ENCODE measurements at places on chromosomes 3 and 15.

GRCh38 chr15:100318880-100319279 lies 22.9 kb downstream of the ADAMTS17 start:
- DNase-seq, result no peak

- no peak for DNase-seq
These were observed 45.7 kb downstream of the FAM98B start for GRCh38 chr15:38499651-38500050.

DNA sequence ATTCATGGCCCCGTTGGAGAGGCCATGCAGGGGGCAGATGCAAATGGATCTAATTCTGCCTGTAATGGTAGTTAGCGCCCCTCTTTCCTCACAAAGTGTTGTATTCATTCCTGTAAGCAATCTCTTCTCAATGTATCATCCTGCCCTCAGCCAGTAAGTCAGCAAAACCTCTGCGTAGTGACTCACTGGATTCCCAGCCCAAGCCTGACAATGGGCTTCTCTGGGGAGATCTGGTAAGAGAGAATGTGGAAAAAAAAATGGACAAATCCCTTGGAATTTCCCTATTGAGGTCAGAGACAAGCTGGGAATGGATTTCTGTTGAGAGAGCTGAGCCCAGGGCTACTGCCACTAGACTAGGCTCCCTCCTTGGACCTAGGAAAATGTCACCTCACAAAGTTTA lies 25.4 kb downstream of the ADPGK start:
- DNase-seq, result no peak

- DNase-seq, result no peak
These were observed 43.9 kb downstream of the BHLHE40 start for GRCh38 chr3:5022966-5023776.

GRCh38 chr3:170149016-170149415 lies 32.5 kb downstream of the PHC3 start:
- DNase-seq, result no peak

DNA sequence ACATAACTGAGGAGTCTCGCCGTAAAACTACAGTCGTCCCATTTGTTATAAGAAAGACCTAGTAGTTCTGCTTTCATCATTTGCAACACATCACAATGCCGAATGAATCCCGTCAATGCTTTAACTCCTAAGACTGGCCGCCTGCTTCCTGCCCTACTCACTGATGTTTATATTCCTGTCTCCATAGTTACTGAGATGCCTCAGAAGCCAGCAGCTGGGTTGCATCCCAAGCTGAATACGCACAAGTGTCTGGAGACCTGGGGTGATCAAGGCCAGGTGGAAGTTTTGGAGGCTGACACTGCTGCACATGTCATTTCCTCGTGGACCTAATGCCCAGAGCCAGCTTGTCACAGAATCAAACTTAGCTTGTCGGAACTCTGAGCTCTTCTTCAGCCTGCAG lies 95.2 kb upstream of the UBE2E1 start:
- DNase-seq, result no peak

DNA sequence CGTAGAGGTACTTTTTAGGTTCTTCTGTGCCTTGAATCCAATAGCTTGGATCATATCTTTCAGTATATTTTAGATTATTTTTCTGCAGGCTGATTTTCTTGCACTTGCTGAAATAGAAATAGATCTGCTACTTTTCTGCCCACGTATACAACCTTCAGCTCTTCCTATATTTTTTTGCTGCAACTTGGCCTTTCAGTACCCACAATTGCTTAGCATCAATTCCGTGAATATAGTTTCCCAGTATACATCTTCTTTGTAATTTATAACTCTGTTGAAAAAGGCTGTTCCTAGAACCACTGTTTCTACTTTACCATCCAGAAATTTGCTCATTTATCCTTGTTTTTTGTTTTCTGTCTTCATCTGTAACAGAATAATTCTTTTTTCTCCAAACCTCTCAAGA lies 36.2 kb downstream of the GTF2E1 start:
- no peak for DNase-seq

DNA sequence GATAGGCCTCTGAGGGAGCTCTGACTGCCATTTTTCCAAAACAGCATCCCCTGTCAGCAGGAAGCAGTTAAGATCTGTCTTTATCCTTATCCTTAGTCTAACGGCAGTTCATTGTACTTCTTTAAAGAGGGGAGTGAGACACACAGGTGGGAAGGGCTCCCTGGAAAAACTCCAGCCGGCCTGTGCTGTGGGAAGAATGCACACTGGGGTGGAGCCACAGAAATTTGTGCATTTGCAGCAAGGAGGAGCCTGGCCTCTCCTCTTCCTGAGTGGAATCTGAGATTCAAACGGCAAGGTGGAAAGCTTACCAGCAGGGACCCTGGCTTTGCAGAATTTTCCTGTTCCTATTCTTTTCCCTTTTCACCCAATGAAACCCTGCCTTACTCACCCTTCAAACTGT lies 1209.4 kb downstream of the ROBO2 start:
- DNase-seq, result no peak

- no peak for DNase-seq
These were observed 42.8 kb downstream of the NKIRAS1 start for GRCh38 chr3:23873941-23874340.

GRCh38 chr15:91793771-91794170 lies 59.7 kb upstream of the SLCO3A1 start:
- no peak for DNase-seq

DNA sequence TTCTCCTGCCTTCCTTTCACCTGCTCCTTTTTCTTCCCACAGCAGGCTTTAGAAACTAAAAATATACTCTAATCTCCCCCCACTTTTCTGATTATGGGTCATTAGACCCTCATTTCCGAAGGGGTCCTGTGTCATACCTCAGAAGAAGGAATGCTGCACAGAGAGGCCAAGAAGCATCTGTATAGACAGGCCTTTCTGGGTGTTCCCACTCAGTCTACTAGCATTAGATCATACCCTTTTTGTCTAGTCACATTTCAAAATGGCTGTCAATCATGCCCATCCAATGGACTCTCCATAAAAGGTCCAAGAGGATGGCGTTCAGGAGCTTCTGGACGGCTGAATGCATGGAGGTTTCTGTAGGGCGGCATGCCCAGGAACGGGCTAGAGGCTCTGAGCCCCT lies 192.2 kb downstream of the SUCLG2 start:
- no peak for DNase-seq

DNA sequence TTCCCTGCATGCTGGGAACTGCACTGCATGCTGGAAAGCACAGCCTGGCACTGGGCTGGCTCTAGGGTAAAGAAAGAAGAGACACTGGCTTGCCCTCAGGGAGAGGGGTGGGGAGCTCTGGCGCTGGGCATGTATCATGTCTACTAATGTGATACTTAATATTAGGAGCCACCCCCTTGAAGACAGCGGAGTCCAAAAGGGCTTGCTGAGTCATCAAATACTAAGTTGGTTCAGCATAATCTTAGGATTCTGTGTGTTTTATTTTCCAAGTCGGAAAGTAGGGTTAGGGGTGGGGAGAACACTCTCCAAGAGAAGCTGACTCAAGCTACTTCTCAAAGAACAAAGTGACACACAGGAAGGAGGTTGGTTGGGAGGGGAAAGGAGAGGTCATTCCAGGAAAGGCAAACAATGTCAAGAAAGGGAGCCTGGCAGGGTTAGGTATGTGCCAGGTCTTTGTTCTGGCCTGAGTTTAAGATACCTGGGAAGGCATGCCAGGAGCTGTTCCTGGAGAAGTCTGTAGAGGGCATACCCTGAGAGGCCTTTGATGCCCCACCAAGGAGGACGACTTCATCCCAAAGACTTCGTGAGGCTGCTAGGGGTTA lies 237.8 kb upstream of the NR2E3 start:
- no peak for DNase-seq

- peak; percentile 64 for DNase-seq
These were observed 383.1 kb upstream of the TPRG1 start for GRCh38 chr3:188788621-188789081.

DNA sequence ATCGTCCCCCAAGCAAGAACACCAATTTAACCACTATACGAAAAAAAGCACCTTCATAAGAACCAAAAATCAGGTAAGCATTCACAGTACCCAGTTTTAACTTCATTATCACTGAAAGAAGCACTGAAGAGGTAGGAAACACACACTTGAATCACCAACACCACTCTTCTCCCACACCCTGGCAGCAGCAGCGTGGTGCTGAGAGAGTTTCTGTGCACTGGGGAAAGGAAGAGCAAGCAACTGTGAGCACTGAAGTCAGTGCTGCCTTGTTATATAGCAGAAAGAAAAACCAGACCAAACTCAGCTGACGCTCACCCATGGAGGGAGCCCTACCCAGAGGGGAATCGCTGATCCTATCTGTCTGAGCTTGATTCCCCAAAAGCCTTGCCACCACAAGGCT lies 98.2 kb downstream of the DMXL2 start:
- DNase-seq, result no peak

GRCh38 chr3:68931406-68932149 lies 769 bp downstream of the TAFA4 start:
- DNase-seq, result no peak

GRCh38 chr3:117011687-117012250 lies 302.2 kb downstream of the TUSC7 start:
- no peak for DNase-seq

DNA sequence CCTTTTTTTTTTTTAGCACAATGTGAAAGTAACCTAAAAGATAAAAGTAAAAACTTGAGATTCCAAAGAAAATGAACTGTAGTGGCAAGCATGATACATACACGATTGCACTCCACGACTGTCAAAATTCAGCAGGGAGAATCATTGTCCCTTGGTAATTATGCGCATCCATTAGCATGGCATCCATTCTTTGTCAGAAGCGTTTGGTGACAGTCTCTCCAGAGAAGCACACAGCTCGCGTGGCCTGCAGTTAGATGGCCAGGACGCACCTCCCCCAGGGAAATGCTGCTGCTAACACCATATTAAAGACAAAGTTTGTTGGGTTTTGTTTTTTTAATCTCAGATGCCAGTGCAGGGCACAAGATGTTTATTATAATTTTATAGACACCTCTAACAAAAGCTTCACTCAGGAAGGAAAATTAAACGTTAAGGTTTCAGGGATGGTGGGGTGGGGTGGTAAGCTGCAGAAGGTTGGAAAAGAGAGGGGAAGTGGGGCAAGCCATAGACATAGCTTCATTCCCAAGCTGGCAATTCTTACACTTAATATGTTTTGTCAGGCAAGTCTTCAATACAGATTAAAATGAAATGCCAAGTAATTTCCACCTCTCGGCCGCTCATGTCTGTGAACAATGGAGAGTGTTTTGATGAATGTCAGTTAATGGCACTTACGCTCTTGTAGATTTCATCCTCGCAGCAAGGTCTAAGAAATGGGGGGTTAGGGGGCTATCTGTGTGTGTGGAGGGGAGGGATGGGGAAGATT lies 142.8 kb upstream of the TOPAZ1 start:
- DNase-seq, result no peak

DNA sequence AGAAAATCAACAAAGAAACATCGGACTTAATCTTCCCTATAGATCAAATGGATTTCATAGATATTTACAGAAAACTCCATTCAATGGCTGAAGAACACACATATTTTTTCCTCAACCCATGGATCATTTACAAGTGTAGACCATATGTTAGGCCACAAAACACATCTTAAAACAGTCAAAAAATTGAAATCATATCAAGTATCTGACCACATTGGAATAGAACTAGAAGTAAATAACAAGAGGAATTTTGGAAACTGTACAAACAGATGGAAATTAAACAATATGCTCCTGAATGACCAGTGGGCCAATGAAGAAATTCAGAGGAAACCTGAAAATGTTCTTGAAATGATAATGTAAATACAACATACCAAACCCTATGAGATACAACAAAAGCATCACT lies 323.1 kb upstream of the GPR149 start:
- no peak for DNase-seq

- DNase-seq, result no peak
These were observed 70.2 kb upstream of the GADL1 start for GRCh38 chr3:30964612-30965011.

GRCh38 chr3:45312836-45313493 lies 75.4 kb upstream of the LARS2 start:
- no peak for DNase-seq

DNA sequence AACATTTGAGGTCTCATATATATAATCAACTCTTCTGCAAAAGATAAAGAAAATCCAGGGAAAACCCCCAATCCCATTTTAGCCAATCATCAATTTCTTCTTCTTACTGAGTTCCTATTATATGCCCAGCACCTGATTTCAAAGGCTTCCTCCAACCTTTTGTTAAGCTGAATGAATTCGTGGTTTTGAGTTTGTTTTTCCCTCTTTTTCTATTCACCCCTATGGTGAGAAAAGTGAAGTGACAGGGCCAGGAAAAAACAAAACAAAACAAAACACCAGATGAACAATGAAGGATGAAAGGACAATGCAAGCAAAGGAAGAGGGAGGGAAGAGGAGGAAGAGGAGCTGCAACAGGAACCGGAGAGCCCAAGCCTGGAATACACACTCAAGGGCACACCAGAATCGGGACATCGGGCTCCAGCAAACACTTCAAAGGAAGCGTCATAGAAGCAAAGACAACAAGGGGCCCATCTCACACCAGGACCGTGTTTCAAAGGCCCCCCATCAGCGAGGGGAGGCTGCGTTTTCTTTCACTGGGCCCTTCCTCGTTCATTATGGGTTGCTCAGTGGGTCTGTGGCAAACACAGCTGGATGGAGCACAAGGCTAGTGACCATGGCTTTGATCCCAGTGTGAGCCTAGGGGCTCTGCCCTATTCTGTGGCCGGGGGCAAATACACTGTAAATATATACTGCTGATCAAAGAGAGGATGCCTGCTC lies 50.2 kb downstream of the VGLL4 start:
- no peak for DNase-seq

DNA sequence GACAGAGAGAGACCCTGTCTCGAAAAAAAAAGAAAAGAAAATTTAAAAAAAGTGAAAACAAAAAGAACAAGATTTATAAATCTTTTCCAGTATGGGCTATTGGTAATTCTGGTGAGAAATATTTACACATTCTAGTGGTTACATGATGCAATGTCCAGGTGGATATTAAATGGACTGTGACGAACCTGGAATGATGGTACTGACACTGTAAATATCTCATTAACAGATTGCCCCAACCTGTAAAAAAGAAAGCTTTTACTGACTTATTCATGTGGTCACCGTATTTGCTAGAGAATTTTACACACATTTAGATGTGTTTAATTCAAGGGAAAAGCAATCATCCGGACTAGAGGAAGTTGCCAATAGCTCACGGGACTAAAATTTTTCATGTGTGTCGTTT lies 162.1 kb upstream of the LRIG1 start:
- DNase-seq, result no peak

GRCh38 chr15:57509126-57509525 lies 82.6 kb upstream of the MYZAP start:
- no peak for DNase-seq
